ENCODE measurements at places on chromosomes 5 and 9.

- no peak for DNase-seq
Measured at GRCh38 chr9:93891050-93891449, 64.1 kb downstream of the BARX1 start.

- DNase-seq, result no peak
Measured at GRCh38 chr5:112248623-112249022, 170.5 kb downstream of the EPB41L4A start.

GRCh38 chr5:127555826-127556225 is 38.4 kb downstream of the PRRC1 start:
- DNase-seq, result no peak

- DNase-seq, result no peak
Measured at GRCh38 chr9:107276966-107277710, 5.9 kb upstream of the RAD23B start.

DNA sequence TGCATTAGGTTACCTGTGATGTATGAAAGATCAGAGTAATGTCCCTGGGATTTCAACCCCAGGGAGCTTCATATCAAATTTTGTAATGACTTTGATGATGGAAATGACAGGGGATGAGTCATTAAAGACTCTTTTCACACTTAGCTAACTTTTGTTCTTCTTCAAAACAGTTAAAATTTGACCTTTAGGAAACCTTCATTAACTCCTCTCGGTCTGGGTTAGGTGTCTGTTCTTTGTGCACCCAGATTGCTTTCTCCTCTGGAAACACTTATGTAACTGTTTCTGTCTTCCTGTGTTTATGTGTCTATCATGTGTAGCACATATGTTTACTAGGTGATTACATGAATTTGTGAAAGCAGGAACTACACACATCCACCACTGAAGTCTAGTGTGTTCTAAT is 1.6 kb downstream of the SRFBP1 start:
- no peak for DNase-seq

All from stimulated activated CD8-positive, alpha-beta memory T cell treated with anti-CD3 and anti-CD28 coated beads, Interleukin-2, amount 100 ng/mL, for 1 hour (primary cell).